Stimulated activated naive CD8-positive, alpha-beta T cell treated with anti-CD3 and anti-CD28 coated beads, Interleukin-15, Interleukin-2, amounts not matched to agents 100 U/mL and 50 U/mL, for 24 hours (primary cell): ENCODE measurements at places on chromosomes 3 and 15.

DNA sequence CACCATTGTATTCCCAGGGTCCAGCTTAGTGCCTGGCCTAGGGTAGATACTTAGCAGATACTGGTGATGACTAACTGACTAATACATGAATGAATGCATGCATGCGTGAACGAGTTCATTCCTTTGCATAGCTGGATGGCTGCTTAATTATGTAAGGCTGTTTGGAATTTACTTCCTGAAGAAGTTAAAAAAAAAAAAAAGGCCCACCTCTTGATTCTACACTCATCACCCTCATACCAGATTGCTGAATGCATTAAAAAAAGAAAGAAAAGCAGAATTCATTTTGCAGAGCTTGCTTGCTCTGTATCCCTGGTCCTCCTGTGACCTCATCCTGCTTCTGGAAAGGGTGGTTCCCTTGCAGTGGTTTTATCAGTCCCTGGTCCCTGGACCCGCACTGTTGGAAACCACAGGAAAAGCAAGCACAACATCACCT lies 277.6 kb upstream of the CFAP20DC start:
- no peak for DNase-seq

- no peak for DNase-seq
Observed at GRCh38 chr3:39185959-39186691, 6.3 kb downstream of the XIRP1 start.

DNA sequence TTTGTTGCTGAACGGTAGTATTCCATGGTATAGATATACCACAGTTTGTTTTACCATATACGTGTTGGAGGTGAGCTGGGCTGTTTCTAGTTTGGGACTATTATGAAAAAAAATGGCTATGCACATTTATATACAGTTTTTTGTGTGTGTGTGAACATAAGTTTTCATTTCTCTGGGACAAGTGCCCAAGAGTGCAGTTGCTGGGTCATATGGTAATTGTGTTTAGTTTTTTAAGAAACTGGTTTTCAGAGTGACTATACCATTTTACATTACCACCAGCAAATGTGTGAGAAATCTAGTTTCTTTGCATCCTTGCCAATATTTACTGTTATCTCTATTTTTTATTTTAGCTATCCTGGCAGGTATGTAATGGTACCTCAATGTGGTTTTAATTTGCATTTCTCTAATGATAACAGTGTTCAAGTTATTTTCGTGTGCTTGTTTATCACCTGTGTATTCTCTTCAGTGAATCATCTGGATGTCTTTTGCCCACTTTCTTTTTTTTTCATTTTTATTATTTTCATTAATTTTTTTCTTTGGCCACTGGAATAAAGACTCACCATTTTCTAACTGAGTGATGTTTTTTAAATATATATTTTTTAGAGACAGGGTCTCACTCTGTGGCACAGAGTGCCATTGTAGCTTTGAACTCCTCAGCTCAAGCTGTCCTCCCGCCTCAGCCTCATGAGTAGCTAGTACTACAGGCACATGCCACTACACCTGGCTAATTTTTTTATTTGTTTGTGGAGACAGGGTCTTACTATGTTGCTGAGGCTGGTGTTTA lies 75.3 kb downstream of the ZNF609 start:
- DNase-seq: no peak

DNA sequence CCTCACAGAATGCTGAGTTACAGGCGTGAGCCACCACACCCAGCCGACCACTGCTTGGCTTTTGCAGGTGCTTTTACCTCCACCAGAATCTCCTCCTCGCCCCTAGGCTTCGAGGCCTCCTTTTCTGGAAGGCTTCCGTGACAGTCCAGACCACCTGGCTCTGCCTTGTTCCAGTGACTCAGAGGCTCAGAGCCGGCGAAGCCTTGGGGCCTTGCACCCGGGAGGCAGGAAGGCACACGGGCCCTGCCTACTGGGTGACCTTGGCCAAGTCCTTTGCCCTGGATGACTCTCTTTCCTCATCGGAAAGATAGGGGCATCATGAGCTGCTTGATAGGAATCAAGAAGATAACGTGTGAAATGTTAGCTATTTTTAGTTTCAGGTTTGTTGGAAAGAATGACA lies 31.3 kb upstream of the FURIN start:
- peak; percentile 67 for DNase-seq

DNA sequence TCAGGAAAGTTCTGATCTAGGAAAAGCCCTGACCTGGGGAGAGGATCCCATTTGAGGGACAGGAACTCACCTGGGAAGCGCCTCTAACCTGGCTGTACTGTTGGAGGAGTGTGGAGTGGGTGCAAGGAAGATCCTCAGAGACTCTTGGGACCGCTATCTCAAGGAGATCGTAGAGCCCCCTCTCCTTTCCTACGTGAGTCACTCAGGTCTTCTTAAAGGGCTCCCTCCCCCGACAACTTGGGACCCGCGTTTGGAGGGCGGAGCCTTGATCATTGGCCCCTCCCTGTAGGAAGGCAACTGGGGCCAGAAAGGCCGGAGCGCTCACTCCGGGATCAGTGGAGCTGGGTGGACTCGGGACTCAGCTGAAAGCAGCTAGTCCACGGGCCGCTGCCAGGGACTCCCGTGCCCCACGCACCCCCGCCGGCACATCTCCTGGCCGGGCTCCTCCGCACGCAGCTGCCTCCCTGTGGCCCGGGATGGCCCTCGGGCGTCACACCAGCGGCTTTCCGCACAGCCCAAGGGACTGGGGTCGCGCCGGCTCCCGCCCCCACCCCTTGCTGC lies 520 bp downstream of the SLC26A6 start:
- peak; percentile 75 for DNase-seq

DNA sequence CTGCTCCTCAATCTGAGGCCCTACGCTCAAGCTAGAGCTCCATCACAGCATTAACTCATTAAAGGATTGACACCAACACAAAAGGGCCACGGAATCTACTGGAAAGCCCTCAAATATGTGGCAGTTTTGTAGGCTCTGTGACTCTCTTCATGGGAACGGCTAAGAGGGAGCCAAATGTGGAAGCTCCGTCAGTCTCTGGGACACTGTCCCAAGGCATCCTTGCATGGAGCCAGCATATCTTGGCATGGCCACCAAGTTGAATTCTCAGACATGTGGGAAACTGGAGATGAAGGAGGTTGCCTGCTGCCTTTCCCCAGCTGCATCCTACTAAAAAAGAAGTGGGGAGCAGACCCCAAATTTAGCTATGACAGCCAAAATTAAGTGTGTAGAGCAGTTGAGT lies 296.9 kb downstream of the NTRK3 start:
- no peak for DNase-seq

- no peak for DNase-seq
Observed at GRCh38 chr3:102614021-102614569, 179.3 kb downstream of the ZPLD1 start.

GRCh38 chr3:154018100-154018696 lies 103.0 kb upstream of the ARHGEF26 start:
- DNase-seq: peak; percentile 46

GRCh38 chr3:136893848-136894443 lies 31.9 kb downstream of the NCK1 start:
- no peak for DNase-seq

- DNase-seq: no peak
Observed at GRCh38 chr3:128155616-128156360, 2.5 kb downstream of the EEFSEC start.

- DNase-seq: no peak
Observed at GRCh38 chr3:105103139-105103538, 263.6 kb upstream of the ALCAM start.

DNA sequence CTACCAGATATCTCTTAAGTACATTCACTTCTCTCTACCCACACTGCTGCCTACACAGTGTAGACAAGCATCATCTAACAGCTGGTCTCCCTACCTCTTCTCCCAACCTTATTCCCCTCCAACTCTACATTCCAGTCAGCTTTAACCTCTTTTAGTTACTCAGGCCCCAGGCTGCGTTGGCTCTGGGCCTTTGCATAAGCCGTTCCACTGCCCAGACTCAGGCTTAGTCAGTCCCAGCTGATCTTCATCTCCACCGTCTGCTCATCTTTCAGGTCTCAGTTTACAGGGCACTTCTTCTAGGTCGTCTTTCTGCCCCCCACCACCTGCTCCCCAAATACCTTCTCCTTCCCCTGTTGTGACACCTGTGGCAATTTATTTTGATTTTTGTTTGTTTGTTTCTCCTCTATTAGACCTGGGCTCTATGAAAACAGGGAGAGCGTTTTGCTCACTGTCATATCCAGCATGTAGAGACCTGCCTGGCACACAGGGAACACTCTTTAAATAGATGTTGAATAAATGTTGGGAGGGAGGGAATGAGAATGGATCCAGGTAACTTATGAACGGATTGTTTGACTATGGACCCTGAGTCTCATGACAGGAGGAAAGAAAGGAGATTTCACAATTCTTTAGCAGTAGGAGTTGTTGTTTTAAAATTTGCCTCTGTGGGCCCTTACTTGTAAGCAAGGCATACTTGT lies 11.1 kb downstream of the SLC27A2 start:
- no peak for DNase-seq

GRCh38 chr15:99424978-99425656 lies 140.7 kb upstream of the MEF2A start:
- DNase-seq: peak; percentile 62

- DNase-seq: no peak
Observed at GRCh38 chr3:105448338-105448982, 81.8 kb downstream of the ALCAM start.

- peak; percentile 52 for DNase-seq
Observed at GRCh38 chr3:48952510-48953118, 34.0 kb downstream of the ARIH2 start.

DNA sequence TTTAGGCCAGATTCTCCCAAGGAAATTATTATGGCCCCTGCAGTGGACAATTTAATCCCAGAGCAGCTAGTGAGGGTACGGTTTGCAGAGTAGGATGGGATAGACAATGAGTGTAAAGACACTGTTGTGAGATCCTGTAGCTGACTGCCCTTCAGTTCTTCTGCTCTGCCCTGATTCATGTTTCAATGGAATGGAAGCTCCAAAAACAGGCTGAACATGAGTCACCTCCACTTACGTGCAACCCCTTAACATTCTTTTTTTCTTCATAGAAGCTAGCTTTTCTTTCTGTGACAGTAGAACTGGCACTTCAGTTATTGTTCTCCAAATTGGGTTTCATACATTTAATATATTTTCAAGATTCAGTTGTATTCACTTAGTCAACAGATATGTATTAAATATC lies 32.1 kb downstream of the CLDN18 start:
- DNase-seq: no peak

DNA sequence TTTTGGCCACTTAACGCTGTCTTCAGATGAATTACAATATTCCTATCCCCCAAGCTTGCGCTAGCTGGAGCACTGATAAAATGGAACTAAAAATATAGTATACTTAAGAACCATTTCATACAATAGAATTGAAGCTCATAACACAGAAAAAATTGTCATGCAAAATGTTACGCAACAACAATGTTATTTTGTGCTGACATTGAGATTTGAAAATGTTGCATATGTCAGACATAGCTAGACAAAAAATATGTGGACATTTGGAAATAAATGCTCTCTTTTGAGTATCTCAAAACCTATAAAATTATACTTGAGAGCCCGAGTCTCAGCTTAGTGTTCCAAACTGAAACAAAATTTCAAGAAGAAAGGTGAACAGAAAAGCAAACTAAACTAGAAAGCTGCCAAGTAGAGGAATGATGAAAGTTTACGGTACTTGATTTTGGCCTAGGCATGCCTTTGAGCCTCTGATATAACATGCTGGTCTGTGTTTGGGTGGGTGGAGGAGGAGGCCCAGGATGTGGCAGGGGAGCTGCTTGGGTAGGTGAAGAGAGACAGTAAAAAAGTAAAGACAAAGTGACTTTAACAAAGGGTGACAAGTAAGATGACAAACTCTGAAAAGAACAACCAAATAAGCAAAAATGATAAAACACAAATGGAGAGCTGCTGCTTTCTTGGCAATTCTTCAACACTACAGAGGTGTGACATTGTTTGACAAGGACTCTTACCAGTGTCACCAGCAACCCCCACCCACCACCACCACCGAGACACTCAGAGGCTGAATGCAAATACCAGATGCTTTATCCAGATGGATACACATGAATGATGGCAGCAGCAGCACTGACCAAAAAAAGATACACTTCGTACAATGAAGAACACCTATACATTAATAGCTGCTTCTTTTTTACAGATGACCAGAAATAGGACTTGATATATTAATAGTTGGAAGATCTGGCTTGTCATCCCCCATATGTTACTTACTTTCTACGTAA lies 129.3 kb upstream of the FEZF2 start:
- no peak for DNase-seq

GRCh38 chr3:152087153-152087552 lies 181.6 kb upstream of the MBNL1 start:
- no peak for DNase-seq

- no peak for DNase-seq
Observed at GRCh38 chr3:27680517-27681246, 41.4 kb downstream of the EOMES start.

- no peak for DNase-seq
Observed at GRCh38 chr3:117322866-117323265, 613.3 kb downstream of the TUSC7 start.

- no peak for DNase-seq
Observed at GRCh38 chr3:28267984-28268849, 26.8 kb downstream of the CMC1 start.

GRCh38 chr3:69051756-69052471 lies at the start of gene TMF1:
Gene TMF1 (minus strand): TSS chr3:69052333. CDS start chr3:69052086, 247 bp downstream.
- DNase-seq: peak; percentile 97

- DNase-seq: no peak
Observed at GRCh38 chr15:75923756-75924155, 20.1 kb downstream of the FBXO22 start.

DNA sequence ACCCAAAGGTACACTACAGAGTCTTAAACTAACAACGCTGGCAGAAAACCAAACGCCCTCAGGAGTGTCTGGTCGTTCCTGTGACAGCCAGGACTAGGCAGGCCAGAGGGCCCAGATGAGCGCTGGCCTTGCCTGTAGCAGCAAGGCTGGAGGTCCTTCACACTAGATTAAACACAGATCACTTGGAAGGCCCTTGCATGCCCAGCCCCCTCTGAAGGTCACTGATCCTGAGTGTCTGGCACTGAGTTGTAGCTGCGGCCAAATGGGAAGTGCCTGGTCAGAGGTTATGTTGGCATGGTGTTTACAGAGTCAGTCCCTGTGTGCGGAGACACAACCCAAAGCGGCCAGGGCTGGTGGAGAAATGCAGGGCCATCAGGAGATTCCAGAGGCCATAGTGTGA lies 58.9 kb downstream of the ZNF621 start:
- no peak for DNase-seq

DNA sequence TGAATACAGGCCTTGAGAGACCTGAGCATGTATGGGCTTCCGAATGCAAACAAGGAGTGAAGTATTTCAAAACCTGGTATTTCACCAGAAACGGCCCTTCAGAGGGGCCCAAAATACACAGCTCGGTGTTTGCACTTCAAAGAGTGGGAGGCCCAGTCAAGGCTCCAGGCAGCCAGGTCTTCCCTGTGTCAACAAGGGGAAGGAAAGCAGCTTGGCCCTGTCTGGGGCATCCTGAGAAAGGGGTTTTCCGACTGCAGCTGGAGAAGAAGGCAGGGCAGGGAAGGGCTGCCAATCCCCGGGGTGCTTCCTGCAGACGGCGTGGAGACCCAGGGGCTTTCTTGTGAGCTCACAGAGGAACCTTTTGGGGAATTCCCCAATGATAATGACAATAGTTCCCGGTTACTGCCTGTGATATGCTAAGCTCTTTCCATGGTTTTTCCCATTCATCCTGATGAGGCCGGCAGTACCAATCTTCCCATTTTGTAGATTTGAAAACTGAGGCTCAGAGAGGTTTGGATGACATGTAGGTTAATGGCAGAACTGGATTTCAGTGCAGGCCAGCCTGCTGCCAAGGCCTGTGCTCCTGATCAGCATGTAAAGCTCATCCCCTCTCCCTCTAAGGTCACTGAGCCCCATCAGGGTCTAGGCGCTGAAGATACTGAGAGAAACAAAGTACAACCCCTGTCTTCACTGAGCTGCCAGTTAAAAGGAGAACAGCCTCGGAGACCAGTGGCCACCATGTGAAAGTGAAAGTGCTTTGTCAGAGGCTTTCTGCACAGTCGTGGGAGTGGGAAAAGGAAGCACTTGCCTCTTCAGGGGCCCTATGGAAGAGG lies 43.0 kb upstream of the TLE3 start:
- peak; percentile 45 for DNase-seq
